Renal pelvis (tissue), 12 donors: ENCODE measurements at places on chromosomes 5 and 9. TPM values are rescaled to one million over a fixed set of nuclear protein-coding genes. Genes with fewer than 3 reads are reported as not detected.

- no peak for DNase-seq
These were observed 64.1 kb downstream of the OSTF1 start for GRCh38 chr9:75152416-75152815.

DNA sequence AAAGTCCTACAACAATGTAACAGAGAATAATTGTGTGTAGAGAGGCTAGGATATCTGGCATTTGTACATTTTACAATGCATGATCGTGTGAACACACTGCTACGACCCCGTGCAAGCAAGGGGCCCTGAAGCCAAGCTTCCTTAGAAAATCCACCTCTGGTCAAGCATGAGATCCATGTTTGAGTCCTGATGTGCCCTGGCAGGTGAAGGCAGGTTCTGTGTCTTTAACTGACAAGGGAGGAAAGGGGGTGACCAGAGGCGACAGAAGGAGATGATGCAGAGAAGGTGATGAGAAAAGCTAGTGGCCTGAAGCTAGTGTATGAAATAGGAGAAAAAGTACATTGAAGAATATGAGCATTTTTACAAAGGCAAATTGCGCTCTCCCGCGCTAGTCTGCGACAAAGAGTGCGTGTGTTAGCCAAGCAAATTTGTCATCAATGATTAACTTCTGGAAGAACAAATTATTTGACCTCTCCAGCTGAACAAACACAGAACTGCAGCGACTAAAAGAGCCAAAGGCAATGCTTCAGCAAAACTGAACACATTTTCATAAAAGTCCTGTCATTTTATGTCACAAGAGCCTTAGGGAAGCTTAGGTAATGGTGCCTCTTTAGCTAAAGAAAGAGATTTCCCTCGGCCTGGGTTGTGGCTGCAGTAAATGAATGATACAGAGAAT is 101.7 kb upstream of the DAPK1 start:
- DNase-seq, result peak; percentile 81

DNA sequence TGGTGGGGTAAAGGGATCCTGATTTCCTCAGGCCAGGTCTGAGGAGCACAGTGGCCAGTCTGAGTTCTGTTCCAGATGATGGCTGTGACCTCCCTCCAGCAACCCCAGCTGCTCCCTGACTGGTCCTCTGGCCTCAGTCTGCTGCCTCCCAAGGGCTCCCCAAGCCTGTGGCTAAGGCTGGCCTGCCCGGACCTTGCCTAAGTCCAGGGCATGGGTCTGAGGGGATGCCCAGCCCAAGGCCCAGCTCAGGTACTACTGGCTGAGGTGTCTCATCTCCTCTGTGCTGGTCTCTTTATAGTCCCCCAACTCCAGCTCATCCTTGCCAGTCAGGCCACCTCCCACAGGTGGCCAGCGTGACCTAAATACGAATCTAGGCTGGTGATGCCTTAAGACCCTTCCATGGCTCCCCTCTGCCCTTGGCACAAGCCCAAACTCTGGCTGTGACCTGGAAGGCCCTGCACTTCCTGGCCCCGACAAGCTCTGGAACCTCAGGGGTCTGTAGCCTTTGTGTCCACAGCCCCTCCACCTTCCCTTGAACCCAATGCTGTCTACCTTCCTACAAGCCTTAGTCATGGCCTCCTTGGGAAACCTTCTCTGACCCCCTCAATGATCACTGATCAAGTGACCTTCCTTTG is 9.8 kb downstream of the KIF12 start:
- DNase-seq, result no peak

- no peak for DNase-seq
These were observed 203.6 kb downstream of the ASTN2 start for GRCh38 chr9:117211280-117211679.

- DNase-seq, result no peak
These were observed 10.7 kb downstream of the OR1L8 start for GRCh38 chr9:122572456-122572855.

DNA sequence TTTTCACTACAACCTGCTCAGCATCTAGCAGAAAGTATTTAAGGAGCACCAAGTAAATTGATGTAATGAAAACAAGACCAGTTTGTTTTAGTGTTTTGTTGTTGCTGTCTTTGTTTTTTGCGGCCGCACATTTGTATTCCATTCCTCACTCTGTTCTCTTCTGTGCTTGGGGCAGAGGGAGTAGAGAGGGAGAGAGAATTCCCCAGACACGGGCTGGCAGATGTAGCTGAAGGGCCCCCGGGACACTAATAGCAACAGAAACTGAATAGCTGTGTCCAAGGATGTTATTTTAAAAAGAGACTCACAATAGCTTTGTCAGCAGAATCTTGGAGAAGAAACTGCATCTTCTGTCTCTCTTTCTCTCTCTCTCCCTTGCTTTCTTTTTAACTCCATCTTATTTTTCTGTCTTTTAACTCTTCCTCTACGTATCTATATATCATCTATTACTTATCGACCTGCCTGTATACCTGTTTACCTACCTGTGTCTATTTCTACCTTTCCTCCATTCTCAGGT is 145.3 kb downstream of the PAPPA start:
- DNase-seq, result no peak

DNA sequence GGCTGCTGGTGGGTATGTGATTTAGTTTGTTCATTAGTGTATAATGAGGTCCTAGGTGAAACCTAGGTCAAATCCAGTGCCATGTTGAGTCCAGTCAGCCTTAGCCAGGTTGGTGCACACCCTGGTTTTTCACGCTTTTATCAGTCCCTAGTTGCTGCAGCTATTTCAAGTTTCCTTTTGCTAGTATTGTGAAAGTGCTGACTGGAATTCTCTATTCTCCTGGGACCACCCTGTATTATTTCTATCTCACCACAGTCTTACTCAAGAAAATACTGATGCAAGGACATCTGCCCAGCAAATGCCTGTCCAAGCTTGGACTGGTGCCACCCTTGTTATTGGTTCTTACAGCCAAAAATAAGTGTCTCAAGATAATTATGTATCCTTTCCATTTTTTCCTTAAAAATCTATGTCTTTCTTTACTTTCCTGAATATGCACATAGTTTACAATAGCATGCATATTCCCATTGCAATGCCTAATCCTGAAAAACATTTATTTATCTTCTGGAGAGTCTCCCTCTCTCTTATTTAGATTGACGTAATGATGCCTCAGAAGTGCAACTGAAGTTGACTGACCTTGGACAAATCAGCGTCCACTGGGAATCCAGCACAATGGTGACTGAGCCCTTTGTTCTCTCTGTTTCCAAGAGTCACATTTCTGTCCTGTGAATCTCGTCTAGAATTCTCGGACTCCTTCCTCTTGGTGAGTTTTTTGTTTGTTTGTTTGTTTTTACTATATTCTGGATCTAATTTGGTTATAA is 1075.0 kb downstream of the CDH9 start:
- DNase-seq, result no peak

PPP6C gene
- polyA plus RNA-seq, result 44.9 TPM

PTPA gene
- polyA plus RNA-seq, result 133 TPM

TMEFF1 gene
- 11.9 TPM for polyA plus RNA-seq

ROR2 gene
- polyA plus RNA-seq, result 16.4 TPM

PCDHB15 gene
- 15.2 TPM for polyA plus RNA-seq
